ENCODE measurements at places on chromosomes 5 and 9.

DNA sequence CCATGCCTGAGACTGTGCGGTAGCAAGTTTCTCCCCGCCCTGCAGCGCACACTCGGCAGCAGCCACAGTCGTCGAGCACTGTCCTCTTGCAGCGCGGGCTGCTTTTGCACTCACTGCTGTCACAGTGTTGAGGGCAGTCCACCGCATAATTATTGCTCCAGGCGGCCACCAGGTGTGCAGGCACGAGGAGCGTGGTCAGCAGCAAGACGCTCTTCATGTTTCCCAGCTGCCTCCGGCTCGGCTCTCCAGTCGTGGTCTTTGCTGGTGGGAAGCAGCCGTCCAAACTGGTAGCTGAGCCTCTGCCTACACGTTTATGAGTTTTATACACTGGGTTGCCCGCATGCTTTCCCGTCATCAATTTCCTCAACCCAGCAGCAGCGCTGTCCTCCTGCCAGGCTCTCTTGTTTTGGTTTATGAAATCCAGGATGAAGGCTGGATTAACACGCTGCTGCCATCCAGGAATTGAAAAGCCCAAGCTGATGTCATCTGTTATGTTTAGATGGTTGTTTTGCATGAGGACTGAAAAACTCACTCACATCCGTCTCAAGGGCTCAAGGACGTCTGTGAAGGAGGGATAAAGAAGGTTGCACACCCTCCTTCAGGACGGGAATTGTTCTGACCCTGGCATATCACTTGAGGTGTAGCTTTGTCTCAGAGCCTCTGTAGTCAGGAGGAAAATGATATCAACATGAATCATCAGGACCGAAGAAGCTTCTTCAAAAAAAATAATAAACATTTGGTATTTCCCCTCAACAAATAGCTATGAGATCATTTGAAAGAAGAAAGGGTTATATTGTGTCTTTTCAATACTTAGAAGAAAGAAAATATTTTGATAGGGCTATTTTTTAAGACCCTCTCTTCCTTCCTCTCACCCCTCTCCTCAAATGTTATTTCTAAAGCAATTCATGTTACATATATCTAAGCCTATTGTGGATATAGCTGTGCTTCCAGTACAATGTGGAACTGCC, at the start of gene ESM1:
ESM1 (minus strand) TSS at position 293 of the 968 bp plus-strand sequence; CDS start at position 217, 76 bp downstream.
- DNase-seq: no peak

DNA sequence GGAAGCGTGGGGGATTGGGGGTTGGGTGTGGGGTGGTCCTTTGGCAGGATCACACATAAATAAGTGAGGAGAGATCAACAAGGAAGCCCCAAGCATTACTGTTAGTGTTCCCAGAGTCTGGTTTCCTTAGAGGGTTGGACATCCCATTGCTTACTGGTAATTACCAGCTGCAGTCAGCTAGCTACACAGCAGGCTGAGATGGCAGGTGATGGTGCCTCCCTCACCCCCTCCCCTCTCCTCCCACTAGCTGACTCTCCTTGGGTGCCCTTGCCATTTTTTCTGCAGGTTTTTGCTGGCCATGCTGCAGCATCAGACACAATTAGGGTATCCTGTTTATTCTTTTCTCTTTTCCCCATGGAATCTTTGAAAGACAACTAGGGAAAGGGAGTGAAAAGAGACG, 107.5 kb upstream of the TLR4 start:
- no peak for DNase-seq

DNA sequence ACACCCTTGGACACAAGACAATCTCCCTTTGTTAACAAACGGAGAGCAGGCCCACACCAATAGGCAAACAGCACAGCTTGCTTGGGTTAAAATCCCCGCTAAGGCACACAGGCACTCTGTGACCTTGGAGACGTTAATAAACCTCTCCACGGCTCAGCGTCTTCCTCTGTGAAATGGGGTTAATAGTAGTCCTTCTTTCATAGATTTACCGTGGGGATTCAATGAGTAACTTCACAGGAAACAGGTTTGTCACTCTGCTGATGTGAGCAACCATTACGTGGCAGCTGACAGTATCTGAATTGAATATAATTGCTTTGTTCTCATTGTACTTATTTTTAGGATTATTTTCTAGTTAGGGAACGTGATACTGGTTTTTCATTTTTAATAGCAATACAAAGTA, 65.2 kb upstream of the ADRA1B start:
- no peak for DNase-seq

DNA sequence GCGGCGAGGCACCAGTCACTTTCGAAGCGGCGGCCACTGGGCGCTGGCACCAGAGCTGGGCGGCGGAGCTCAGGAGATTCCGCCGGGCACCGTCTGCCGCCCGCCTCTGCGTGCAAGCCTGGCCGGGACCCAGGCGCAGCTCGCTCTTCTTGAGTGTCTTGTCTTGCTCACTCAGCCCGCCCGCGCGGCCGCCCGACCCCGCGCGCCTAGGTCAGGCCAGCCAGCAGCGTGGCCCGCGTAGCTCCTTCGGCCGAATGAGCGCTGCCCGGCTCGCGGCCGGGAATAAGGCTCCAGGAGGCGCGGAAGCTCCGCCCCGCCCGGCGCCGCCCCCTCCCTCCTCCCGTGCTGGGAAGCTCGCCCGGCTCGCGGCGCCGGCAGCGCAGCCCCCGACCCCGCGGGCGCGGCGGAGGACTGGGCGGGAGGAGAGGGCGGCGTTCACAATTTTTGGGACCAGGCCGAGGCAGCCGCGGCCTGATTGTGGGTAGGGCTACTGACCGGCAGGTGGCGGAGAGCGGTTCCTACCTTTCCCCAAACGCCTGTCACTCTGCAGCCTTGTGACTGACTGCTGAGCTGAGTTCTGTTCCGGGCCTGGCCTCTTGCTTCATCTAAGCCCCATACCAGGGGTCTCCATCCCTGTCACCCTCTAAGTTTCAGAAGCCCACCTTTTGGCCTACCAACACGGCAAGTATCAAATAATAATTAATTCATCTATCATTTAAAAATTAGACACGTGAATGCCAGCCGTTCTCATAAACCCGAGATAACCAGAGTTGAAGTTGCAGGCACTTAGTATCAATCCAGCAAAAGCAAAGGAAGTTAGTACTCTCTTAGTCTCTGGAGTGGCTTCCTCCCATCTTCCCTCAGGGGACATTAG, at the start of gene HBEGF:
HBEGF (minus strand) TSS at position 256 of the 874 bp plus-strand sequence. CDS start 275 bp downstream, outside the sequence.
- peak; percentile 55 for DNase-seq
